Right cardiac atrium (tissue), 5 donors: ENCODE measurements at places on chromosomes 16 and 17. TPM values are rescaled to one million over a fixed set of nuclear protein-coding genes. Genes with fewer than 3 reads are reported as not detected.

Gene KRTAP16-1
- not detected for total RNA-seq

Gene ZNF594
- total RNA-seq: 8.2 TPM

DNA sequence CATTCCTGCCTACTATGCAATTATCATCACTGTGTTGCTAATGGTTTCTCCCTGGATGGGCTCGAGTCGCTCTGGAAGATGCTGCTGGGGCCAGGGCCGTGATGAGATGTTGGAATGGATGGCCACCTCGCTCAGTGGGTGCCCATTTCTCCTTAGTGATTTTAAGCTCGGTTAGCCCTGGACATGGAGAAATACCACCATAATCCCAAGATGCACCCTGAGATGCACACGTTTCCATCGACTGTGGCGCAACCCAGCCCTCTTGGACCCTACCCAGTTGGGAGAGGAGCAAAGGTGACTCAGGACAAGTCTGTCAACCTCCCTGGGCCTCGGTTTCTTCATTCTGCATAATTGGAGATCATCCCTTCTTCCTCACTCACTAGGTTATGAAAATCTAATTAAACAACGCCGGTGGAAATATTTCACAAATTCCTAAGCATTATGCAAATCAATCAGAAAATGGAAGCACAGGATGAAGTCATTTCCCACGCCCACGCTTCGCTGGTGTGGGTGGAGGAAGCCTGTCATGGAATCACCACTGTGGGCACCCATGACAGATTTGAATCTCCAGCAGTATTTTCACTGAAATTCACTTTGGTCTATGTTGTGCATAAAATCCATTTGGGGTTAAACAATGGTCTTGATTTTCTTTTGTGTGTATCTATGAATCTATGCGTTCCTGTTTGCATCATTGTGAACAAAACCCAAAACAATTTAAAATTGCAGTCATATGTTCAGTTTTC is 195.2 kb downstream of the AXIN2 start:
- DNase-seq: no peak

- DNase-seq: no peak
Measured at GRCh38 chr17:46072998-46073397, 73.9 kb downstream of the STH start.

DNA sequence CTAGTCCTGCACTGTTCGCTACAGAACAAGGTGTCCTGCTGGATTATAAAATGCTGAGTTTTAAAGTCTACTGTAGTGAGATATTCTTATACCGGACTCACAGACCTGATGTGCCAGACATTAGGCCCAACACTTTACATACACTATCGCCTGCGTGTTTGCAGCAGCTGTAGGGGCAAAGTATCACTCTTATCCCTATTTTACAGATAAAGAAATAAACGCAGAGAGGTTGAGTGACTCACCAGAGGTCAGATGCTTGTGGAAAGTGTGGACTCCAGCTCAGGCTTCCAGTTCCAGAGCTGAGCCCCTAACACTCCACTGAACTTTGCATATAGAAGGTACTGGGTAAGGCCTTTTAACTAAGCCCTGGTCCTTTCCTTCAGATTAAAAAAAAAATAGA is 47.4 kb downstream of the PLXDC1 start:
- DNase-seq: peak; percentile 1

- DNase-seq: peak; percentile 93
Measured at GRCh38 chr16:10558746-10559641, 21.4 kb downstream of the EMP2 start.

- DNase-seq: no peak
Measured at GRCh38 chr16:24980077-24980793, 34.9 kb downstream of the ARHGAP17 start.

GRCh38 chr16:67443265-67443664 is 12.3 kb downstream of the HSD11B2 start:
- DNase-seq: peak; percentile 86

DNA sequence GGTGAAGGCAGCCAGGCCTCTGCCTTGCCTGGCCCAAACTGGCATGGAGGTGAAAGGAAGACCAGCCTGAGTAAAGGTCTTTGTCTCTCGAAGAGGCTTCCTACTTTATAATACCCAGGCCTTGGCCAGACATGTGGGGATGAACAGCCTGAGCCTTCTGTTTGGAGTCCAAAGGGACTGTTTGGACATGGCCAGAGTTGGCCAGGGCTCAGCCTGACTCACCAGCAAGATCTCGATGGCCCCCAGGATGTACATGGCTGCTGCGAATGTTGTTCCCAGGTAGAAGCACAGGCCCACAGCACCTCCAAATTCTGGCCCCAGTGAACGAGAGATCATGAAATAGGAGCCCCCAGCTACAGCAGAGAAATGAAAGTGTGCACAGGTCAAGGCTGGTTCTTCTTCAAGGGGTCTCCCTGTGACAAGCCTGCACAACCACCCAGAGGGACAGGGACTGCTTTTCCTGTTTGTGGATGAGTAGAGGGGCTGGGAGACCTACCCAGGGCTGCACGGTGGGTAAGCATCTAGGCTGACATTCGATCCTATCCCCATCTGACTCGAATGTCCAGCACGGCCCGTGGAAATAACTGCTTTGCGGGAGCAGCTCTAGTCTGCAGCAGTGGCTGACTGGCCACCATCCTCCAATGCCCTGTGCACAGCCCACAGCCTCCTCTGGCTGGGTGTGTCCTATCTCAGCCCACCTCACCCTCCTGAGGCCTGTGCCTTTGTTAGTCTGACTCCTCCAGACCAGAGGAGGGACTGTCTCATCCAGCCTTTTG is 10.7 kb upstream of the LCAT start:
- no peak for DNase-seq
